IMR-90 (cell line): ENCODE measurements at places on chromosomes 4 and X.

DNA sequence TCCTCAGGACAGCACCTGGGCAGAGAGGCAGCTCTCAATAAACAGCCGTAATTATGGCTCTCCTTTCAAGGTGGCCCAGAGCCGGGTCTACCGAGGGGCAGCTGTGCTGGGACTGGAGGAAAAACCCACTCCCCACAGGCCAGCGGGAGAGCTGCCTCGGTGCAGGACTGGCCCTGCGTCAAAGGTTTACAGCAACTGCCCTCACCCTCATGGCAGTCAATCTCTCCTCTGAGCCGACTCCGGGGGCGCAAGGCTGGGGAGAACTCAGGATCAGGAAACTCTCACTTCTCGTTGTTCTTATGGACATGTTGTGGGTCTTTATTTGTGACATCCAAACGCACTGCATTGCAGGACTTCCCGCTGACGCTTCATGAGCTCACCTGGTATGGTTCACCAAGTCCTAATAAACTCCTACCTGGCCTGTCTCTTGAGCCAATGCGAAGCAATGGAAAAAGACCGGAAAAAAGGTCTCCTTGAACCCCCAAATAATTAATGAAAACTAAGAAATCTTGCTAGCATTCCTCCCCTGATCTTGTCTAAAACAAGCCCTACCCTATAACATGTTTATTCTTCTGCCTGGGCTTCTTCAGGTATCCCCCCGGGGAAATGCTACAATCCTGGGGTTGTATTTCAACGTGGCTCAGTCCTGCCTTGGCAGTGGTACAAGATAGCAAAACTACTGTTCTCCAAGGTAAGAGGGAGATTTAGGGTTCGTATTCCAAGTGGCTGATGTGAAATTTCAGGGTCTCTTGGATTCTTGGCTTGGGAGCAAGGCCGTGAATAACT, 50.1 kb upstream of the CDKN2AIP start:
- DNase-seq = no peak

- DNase-seq = no peak
Measured at GRCh38 chr4:165006456-165006855, 25.3 kb upstream of the TRIM60 start.

DNA sequence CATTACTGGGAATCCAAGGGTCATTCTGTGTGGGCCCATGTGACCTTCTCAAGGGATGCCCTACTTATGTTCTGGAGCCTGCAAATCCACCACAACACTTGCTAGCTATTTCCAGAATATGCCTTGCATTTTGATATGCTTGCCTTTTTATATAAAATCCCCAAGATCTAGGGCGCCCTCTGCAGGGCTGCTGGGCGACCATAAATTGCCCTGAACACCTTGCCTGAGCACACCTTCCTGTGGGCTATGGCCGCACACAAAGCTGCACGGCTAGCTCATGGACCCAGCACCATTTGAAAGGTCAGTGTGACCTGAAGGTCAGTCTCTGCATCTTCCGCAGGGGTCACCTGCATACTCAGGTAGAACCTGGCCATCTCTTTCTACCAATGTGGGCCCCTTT, 311.7 kb downstream of the NLGN4X start:
- DNase-seq = no peak

GRCh38 chrX:13373431-13374187, 53.8 kb upstream of the ATXN3L start:
- DNase-seq = peak; percentile 82

DNA sequence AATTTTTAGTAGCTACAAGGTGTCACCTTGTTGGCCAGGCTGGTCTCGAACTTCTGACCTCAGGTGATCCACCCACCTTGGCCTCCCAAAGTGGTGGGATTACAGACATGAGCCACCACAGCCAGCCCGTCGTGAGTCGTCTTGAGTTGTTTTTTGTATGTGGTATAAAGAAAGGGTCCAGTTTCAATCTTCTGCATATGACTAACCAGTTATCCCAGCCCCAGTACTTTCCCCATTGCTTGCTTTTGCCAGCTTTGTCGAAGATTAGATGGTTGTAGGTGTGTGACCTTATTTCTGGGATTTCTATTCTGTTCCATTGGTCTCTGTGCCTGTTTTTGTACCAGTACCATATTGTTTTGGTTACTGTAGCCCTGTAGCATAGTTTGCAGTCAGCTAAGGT, 105.9 kb downstream of the OR13H1 start:
- DNase-seq = no peak

DNA sequence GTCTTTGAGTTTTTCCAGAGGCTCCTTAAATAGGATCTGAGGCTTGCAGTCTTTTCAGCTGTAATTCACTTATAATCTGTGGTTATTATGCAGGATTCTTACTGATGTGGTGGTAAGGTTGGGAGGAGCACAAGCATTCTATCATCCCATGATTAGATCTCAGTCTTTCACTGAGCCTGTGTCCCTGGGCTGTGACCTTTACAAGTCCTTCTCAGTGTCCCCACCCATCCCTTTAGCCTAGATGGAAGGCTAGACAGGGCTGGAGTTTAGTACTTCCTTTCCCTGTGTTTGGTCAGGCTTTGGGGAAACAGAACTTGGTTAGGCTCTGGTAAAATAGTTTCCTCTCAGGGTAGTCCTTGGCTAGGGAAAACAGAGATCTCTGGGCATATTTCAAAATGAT, 17.1 kb upstream of the NKAP start:
- DNase-seq = no peak

DNA sequence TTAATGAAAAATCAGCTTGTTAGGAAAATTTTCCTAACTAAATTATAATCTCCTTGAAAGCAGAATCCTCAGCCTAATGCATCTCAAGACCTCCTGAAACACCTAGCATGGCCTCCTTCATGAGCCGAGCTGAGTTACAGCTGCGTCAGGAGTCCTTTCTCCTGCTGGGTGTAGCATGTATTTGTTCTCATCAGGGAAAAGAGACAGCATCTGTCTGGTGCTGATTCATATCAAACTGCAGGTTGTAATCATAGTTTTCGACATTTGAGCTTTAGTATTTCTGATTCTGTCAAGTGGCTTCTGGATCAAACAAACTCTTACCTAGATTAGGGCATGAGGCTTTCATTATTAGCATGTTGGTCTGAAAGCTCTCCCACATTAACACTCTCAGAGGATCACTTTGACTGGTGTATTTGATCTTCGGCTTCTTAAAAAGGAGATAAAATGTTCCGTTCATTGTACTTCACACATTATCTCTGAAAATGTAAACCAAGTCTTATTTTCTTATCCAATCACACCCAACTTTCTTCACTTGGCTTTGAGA, 140.1 kb upstream of the FRG1 start:
- no peak for DNase-seq

DNA sequence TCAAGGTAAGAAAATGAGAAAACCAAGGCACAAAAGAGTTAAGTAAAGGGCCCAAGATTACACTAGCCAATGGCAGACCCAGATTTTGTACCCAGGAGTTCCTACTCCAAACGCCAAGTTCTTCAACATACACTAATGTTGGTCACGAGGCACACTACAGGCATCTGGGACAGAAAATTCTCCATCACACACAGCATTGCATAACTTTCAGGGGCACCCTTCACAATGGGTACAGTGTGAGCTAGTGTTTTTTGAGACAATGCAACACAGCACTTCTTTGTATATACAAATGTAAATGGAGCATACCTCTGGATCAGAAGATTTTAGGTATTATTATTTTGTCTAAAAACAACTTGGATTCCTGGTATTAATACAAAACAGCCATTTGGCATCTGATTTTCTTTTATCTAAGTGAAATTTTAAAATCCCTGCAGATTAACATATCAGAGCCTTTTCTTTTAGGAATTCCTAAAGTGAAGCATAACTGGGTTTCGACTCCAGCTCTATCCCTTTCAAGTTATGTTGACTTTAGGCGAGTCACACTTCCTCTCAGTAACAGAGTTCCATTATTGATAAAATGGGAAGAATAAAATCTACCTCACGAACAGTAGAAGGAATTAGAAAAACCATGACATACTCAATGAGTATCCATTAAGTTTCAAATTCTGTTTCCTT, 41.1 kb downstream of the ADGRA3 start:
- DNase-seq = peak; percentile 77

DNA sequence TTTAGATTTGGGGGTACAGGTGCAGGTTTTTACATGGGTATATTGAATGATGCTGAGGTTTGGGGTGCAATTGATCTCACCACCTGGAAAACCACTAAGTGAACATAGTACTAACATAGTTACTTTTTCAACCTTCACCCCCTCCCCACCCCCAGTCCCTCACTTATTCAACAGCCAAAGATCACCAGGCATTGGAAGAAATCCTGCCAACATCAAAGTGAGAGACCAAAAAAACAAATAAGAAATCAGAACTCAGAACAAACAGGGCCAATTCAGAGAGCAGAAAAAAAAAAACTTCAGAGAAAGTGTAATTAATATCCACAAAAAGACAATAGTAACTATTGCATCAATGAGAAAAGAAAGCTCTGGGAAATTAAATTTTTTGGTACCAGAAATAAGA, 20.5 kb upstream of the LAP3 start:
- DNase-seq = no peak

GRCh38 chr4:152211936-152212653, 323.8 kb downstream of the FBXW7 start:
- DNase-seq = no peak

GRCh38 chr4:67234296-67234695, 311.0 kb downstream of the CENPC start:
- no peak for DNase-seq

- no peak for DNase-seq
Measured at GRCh38 chrX:84865113-84865512, 138.6 kb upstream of the APOOL start.

GRCh38 chrX:154064637-154065435, 32.7 kb downstream of the MECP2 start:
- no peak for DNase-seq

- DNase-seq = peak; percentile 80
Measured at GRCh38 chr4:168304744-168305459, 13.7 kb downstream of the DDX60 start.

DNA sequence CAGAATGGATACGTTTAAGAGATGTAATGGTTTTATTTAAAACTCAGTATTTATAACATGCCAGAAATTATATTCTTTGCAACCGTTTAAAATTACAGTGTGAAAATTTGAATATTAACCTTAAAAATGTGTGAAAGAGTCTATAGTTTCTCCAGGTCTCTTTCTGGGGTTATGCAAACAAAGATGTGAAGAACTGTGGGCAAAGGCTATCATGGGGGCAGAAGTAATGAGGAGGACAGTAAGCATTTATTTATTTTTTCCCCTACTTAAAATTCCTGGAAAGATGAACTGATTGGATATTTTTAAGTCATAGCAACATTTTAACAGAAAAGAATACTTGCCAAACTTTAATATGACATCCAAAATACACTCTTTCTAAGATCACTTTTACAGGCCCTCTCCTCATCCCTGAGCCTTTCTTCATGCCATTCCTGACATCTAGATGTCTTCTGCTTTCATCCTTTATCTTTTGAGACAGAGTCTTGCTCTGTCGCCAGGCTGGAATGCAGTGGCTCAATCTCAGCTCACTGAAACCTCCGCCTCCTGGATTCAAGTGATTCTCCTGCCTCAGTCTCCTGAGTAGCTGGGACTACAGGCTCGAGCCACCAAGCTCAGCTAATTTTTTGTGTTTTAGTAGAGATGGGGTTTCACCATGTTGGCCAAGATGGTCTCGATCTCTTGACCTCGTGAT, 46.1 kb downstream of the TMEM131L start:
- no peak for DNase-seq

- DNase-seq = peak; percentile 99
Measured at GRCh38 chr4:147578051-147578476, 39.1 kb upstream of the TMEM184C start.

- DNase-seq = no peak
Measured at GRCh38 chr4:16083241-16084191, at the start of gene PROM1. PROM1 (minus strand) TSS chr4:16084023; CDS start chr4:16075906, 8,117 bp downstream.

GRCh38 chrX:23511793-23512192, 155.5 kb upstream of the PRDX4 start:
- DNase-seq = no peak

DNA sequence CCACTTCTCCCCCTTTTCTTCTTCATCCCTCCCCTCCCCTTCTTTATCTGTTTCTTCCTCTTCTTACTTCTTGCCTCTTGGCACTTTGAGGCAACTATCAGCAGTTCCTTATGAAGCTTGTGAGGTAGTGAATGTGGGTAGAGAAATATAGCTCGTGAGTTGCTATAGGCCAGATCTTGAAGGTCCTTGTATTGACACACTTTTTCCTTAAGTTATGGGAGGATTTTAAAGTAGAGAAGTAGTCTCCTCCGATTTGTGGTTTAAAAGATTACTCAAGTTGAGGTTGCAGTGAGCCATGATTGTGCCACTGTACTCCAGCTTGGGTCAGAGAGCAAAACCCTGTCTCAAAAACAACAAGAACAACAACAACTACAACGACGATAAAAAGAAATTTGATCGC, 3.4 kb upstream of the RRAGB start:
- no peak for DNase-seq

GRCh38 chr4:20395160-20395773, 143.6 kb downstream of the SLIT2 start:
- peak; percentile 15 for DNase-seq

GRCh38 chr4:139973015-139973414, 181.0 kb downstream of the MAML3 start:
- peak; percentile 60 for DNase-seq

GRCh38 chrX:25976683-25977310, 161.3 kb upstream of the MAGEB18 start:
- no peak for DNase-seq

- peak; percentile 39 for DNase-seq
Measured at GRCh38 chr4:139247241-139247640, 32.8 kb downstream of the MGARP start.
